ENCODE measurements at places on chromosomes 1 and 21. TPM values are rescaled to one million over a fixed set of nuclear protein-coding genes. Genes with fewer than 3 reads are reported as not detected.

The ATG4C gene
- total RNA-seq, result 4.4 TPM

The CR1L gene
- total RNA-seq, result not detected

The XPR1 gene
- total RNA-seq, result 15.6 TPM

The FCRL1 gene
- total RNA-seq, result not detected

The TSPAN2 gene
- total RNA-seq, result 9.0 TPM

The MX2 gene
- total RNA-seq, result 0.54 TPM

The RPE65 gene
- total RNA-seq, result not detected

The KRTCAP2 gene
- total RNA-seq, result 92.7 TPM

The B3GALT5 gene
- not detected for total RNA-seq

The FAM151A gene
- total RNA-seq, result not detected

GRCh38 chr1:40308036-40308727 is 8.9 kb downstream of the COL9A2 start:
- H3K4me1 ChIP-seq, result no peaks in the 10 kb centered on the region
- H3K27me3 ChIP-seq, result no peaks in the 10 kb centered on the region
- no peak overlapping the region for H3K4me3 ChIP-seq
- DNase-seq, result no peak
- H3K27ac ChIP-seq, result no peak overlapping the region

DNA sequence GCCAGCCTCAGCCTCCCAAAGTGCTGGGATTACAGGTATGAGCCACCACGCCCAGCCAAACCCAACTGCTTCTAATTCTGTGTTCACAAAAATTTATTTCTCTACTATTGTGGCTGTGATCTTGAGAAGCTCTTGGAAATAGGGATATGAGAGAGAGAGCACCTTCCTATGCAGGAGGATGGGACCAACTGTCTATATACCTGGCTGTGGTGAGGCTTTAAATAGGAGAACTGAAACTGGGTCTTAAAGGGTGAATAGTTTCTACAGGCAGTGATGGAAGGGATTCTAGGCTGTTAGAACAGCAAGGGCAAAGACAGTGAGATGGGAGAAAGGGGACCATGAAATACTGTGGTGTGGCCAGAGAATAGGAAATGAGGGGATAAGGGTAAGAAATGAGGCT is 8.3 kb upstream of the PTCH2 start:
- H3K27me3 ChIP-seq, result no peaks in the 10 kb centered on the region
- no peaks in the 10 kb centered on the region for H3K4me1 ChIP-seq
- no peak for DNase-seq
- no peak overlapping the region for H3K4me3 ChIP-seq
- H3K27ac ChIP-seq, result no peak overlapping the region
- no peaks in the 10 kb centered on the region for H3K36me3 ChIP-seq

- no peak overlapping the region for H3K4me3 ChIP-seq
- H3K27me3 ChIP-seq, result no peaks in the 10 kb centered on the region
- no peaks in the 10 kb centered on the region for H3K36me3 ChIP-seq
Observed at GRCh38 chr1:15489052-15489736, 13.3 kb downstream of the CELA2B start.

GRCh38 chr1:156238248-156238647 is 3.7 kb upstream of the BGLAP start:
- no peak overlapping the region for H3K4me3 ChIP-seq
- DNase-seq, result no peak
- peaks cover 15% of the 10 kb centered on the region for H3K4me1 ChIP-seq

GRCh38 chr1:169722779-169723178 is 11.1 kb downstream of the SELE start:
- no peaks in the 10 kb centered on the region for H3K36me3 ChIP-seq
- H3K4me3 ChIP-seq, result no peak overlapping the region
- H3K4me1 ChIP-seq, result no peaks in the 10 kb centered on the region
- no peak for DNase-seq

DNA sequence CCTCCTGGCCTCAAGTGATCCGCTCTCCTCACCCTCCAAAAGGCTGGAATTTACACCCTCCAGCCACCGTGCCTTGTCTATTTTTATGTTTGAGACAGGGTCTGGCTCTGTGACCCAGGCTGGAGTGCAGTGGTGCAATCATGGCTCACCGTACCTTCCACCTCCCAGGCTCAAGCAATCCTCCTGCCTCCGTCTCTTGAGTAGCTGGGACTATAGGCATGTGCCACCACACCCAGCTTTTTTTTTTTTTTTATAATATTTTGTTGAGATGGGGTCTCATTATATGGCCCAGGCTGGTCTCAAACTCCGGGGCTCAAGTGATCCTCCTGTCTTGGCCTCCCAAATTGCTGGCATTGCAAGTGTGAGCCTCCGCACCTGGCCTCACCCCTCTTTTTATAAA is 38.8 kb downstream of the TRPM2 start:
- no peak overlapping the region for H3K27ac ChIP-seq
- H3K27me3 ChIP-seq, result 0 out of 2 replicates have a peak, but pooled peaks cover 19% of the 10 kb centered on the region
- H3K4me3 ChIP-seq, result no peak overlapping the region
- no peaks in the 10 kb centered on the region for H3K4me1 ChIP-seq
- no peak for DNase-seq
- H3K36me3 ChIP-seq, result no peaks in the 10 kb centered on the region

DNA sequence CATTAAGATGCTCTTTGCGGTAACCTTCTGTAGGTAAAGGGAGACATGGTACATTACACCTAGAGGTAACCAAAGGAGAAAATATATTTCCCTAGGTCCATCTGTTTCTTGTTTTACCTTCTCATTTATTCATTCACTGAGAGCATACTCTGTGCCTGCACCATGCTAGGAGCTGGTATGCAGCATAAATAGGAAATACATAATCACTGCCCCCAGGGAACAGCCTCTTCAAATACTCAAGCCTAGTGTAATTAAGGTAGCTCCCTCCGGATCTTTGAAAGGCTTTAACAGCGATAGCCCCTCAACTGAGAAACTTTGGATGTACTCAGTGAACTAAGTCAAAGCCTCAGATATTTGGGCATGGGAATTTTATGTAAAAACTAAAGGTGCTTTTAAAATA is 123.6 kb downstream of the GABPA start:
- 0 out of 2 replicates have a peak, but pooled peaks cover 9% of the 10 kb centered on the region for H3K27me3 ChIP-seq
- no peaks in the 10 kb centered on the region for H3K36me3 ChIP-seq

GRCh38 chr1:99691175-99691574 is 45.3 kb downstream of the PALMD start:
- H3K4me3 ChIP-seq, result no peak overlapping the region
- H3K27ac ChIP-seq, result no peak overlapping the region
- H3K27me3 ChIP-seq, result no peaks in the 10 kb centered on the region
- H3K4me1 ChIP-seq, result peaks cover 6% of the 10 kb centered on the region

- H3K36me3 ChIP-seq, result peaks cover 41% of the 10 kb centered on the region
- no peak for DNase-seq
- no peak overlapping the region for H3K4me3 ChIP-seq
- no peaks in the 10 kb centered on the region for H3K27me3 ChIP-seq
- no peaks in the 10 kb centered on the region for H3K4me1 ChIP-seq
Observed at GRCh38 chr1:21749109-21749508, 33.8 kb downstream of the USP48 start.

- peaks cover 10% of the 10 kb centered on the region for H3K4me1 ChIP-seq
- H3K27me3 ChIP-seq, result no peaks in the 10 kb centered on the region
- no peaks in the 10 kb centered on the region for H3K36me3 ChIP-seq
- H3K27ac ChIP-seq, result no peak overlapping the region
- H3K4me3 ChIP-seq, result no peak overlapping the region
Observed at GRCh38 chr1:178311164-178311563, 185.6 kb downstream of the CLEC20A start.

GRCh38 chr1:184242507-184242943 is 144.3 kb upstream of the C1orf21 start:
- H3K4me1 ChIP-seq, result peaks cover 13% of the 10 kb centered on the region
- H3K36me3 ChIP-seq, result no peaks in the 10 kb centered on the region
- H3K4me3 ChIP-seq, result no peak overlapping the region
- H3K27me3 ChIP-seq, result no peaks in the 10 kb centered on the region
- H3K27ac ChIP-seq, result no peak overlapping the region
- DNase-seq, result peak; percentile 58

GRCh38 chr1:214933375-214933774 is 149.2 kb upstream of the KCNK2 start:
- no peak overlapping the region for H3K4me3 ChIP-seq
- H3K36me3 ChIP-seq, result no peaks in the 10 kb centered on the region
- H3K4me1 ChIP-seq, result no peaks in the 10 kb centered on the region

- H3K27me3 ChIP-seq, result no peaks in the 10 kb centered on the region
- no peak overlapping the region for H3K27ac ChIP-seq
- no peaks in the 10 kb centered on the region for H3K4me1 ChIP-seq
- no peak overlapping the region for H3K4me3 ChIP-seq
- DNase-seq, result no peak
Observed at GRCh38 chr1:60813071-60813470, 269.3 kb upstream of the NFIA start.

DNA sequence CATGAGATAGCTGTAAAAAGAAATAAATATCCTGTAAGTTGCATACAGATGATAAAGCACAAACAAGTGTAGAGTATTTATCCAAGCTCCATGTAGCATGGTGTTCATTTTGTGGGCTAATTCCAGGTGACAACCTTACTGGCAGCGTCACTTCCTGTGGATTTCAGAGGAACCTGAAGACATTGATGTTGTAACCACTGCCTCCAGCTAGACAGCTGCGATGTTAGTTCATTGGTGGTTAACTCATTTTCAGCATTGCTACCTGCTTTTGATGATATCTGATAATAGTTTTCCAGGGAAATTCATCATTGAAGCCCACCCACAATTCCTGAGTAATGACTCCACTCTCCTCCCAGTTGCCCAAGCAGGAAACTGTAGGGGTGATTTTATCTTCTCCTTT is 3.0 kb downstream of the HSD3B1 start:
- H3K27ac ChIP-seq, result no peak overlapping the region
- no peaks in the 10 kb centered on the region for H3K4me1 ChIP-seq
- H3K27me3 ChIP-seq, result no peaks in the 10 kb centered on the region
- no peaks in the 10 kb centered on the region for H3K36me3 ChIP-seq
- no peak for DNase-seq

DNA sequence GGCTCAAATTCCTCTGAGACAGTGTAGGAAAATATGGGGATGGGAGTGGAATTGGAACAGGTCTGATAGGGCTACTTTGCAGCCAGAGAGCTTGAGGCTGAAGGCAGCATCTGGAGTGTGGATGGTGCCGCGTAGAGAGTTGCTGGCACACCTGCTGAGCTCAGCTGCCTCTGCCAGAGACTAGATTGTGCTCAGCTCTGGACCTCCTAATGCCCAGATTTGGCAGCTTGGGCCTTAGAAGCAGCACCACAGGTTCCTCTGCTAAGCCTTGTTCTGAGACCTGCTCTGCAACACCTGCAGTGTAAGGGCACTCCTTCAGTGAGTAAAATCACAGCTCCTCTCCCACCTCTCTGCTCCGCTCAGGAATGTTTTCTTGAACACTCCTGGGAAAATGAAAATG is 23.3 kb downstream of the ACOT11 start:
- H3K36me3 ChIP-seq, result no peaks in the 10 kb centered on the region
- no peak overlapping the region for H3K27ac ChIP-seq
- H3K27me3 ChIP-seq, result no peaks in the 10 kb centered on the region
- no peak for DNase-seq
- H3K4me1 ChIP-seq, result peaks cover 9% of the 10 kb centered on the region
- no peak overlapping the region for H3K4me3 ChIP-seq

DNA sequence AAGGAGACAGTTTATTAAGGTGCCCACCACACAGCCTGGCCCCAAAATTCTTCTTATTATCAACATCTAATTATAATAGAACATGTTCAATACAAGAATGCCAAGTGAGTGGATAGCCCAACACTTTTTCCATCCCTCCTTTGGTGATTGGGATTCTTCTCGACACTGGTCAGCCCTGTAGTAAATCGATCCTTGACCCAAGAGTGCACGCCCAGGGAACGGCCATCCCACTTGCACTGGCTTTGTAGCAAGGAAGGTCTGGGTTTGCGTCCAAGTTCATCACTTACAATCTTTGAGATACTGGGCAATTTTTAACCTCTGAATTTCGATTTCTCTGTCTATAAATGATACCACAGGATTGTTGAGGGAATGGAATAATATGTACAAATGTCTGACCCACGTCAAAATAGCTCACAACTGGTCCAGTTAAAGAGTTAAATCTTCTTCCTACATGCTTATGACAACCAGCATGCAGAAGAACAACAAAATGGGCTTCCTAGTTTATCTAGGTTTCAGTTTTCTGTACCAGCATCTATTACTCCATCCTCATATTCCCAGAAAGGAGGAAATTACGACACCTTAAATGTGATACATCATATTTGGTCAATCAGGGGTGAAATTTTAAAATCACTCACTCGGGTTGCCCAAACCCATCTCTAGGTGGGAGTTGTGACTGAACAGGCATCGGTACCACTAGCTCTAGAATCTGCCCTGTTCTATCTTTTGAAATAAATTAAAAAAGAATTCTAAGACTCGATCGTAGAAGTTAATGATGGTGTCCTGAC is 161.8 kb downstream of the CLIC6 start:
- DNase-seq, result no peak
- H3K4me3 ChIP-seq, result no peak overlapping the region
- H3K36me3 ChIP-seq, result peaks cover 82% of the 10 kb centered on the region
- H3K4me1 ChIP-seq, result peaks cover 7% of the 10 kb centered on the region

DNA sequence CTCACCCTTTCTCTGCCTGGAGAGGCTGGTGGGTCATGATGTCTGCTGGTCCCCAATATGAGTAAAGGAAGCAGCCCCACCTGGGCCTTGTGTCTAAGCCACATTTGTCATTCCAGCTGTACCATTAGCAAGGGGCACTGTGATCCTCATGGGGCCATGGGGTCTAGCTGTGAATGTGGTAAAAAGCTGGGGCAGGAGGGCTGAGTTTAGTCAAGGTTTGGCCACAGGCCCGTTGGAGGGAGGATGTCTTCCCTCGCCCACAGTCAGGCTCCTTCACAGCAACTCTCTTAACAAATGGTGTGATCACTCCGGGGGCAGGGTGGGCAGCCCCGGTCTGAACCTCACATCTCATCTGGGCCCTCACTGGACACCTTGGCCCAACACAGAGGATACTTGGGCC is 115.4 kb downstream of the DMRTB1 start:
- H3K27ac ChIP-seq, result no peak overlapping the region
- no peak for DNase-seq
- no peaks in the 10 kb centered on the region for H3K36me3 ChIP-seq
- no peaks in the 10 kb centered on the region for H3K27me3 ChIP-seq
- no peak overlapping the region for H3K4me3 ChIP-seq

- no peak for DNase-seq
- no peaks in the 10 kb centered on the region for H3K27me3 ChIP-seq
- no peak overlapping the region for H3K4me3 ChIP-seq
Observed at GRCh38 chr1:232059726-232060374, 433.3 kb downstream of the DISC1 start.

DNA sequence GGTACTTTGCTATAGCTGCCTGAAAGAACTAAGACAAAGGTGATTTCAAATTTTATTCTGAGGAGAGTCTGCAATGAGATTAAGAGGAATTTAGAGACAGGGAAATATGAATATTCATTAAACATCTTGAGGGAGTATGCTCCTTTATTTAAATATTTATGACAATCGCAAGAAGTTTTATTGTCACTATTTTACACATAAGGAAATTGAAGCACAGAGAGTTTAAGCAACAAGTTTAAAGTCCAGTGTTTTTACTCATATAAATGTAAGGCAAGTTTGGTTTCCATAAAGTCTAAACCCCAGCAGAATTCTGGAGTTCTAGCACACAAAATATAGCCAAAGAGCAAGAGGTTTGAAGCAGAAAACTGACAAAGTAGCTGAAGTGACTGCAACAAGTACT is 49.3 kb upstream of the SAMSN1 start:
- H3K27ac ChIP-seq, result no peak overlapping the region
- H3K4me1 ChIP-seq, result no peaks in the 10 kb centered on the region
- no peak for DNase-seq
